ENCODE measurements at places on chromosomes 7 and 10.

GRCh38 chr7:158683541-158683940 is 21.1 kb downstream of the NCAPG2 start:
- DNase-seq = no peak

GRCh38 chr7:103990991-103991390 is 1.5 kb upstream of the RELN start:
- DNase-seq = no peak

- DNase-seq = no peak
Measured at GRCh38 chr10:47359101-47359500, 10.9 kb downstream of the RBP3 start.

DNA sequence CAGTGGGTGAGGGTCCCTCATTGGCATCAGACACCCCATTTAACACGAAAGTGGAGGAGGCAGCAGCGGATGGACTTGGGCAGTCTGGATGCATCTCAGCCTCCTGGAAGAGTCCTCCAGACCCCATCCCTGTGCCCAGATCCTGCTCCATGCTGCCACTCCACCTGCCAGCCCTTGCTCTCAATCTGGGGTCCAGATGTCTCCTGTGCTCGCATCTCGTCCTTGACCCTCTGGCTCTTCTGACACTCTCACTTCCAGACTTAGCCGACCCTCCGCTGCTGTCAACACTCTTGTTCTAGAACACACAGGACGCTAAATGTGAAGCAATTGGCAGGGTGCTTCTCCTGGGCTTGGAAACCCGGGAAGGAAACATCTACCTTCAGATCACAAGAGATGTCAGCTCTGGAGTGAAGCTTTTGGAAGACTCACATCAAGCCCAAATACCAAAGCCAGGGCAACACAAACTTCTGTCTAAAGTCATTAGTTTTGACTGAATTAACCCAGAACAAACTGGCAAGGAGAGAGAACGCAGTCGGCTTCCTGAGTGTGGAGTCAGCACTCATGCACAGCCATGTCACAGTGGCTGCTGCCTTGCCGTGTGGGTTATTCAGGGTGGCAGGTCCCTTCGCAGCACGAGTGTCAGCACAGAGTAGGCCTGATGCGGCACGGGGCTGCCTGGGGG is 379.1 kb downstream of the TCERG1L start:
- no peak for DNase-seq

GRCh38 chr10:30057421-30057841 is 2.0 kb downstream of the JCAD start:
- DNase-seq = no peak

DNA sequence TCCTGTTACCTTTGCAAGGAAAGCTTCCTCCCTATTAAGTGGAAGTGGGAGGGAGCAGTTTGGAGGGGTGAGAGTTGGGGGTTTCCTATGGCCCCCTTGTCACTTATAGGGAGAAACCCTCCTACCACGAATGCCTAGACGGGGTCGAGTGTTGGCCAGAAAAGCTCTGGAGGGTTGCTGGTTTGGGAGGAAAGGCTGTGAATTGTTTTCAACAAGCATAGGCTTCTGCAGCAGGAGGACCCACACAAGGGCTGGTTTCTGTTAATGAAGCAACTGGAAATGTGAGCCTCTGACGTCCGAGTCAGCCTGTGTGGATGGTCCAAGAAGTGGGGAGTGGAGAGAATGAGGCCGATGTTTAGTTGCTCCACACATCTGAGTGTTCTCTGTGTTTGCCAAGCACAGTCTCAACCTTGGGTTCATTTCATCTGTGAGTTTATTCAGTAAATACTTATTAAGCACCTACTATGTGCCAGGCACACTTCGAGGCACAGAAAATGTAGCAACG is 37.3 kb upstream of the LEP start:
- DNase-seq = no peak

- DNase-seq = no peak
Measured at GRCh38 chr7:45873355-45873754, 473 bp upstream of the CCDC201 start.

DNA sequence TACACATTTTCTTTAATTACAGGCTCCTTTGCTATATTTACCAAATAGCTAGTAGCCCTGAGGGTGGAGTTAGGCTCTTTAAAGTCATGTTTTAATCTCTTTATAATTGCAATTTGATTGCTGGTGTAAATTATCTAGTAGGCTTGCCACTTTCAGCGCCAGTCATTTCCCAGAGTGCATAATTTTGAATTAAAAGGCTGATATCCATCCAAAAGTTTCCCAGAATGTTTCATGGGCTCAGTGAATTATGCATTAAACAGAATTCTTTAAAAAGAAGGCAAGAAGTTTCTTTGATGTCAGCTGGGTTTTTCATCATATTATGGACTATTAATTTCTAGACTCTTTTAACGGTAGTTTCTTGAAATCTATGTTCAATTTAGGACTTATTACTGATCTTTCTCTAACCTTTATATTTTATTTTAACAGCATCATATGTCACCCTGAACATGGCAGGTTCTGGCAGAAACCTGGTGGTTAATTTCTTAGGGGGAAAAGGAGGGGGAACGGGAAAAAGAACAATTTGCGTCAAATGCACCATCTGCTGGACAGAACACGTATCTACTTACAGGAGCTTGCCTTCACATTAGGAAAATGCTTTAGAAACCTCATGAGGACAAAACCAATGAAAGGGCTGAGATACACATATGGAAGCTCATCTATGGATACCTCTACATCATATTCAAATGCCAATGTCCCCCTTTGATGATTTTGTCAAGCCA is 171.1 kb downstream of the GRM3 start:
- DNase-seq = no peak

DNA sequence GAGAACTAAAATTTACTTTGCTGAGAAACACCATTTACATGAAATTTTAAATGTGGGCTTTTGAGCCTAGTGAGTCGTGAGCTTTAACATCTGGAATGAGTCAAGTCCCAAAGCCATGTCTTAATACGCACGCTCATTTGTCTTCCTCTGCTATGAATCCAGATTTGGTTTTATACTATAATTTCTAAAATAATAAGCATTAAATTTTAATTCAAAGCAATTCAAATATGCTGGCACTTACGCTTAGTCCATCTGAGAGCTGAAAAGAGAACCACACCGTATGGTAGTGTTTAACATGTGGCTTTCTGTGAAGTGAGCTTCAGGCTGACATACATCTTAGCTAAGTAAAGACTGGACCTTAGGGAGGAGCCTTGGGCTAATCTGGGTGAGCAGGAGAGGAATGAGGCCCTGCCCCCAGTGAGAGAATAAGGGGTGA is 52.2 kb downstream of the CUBN start:
- DNase-seq = no peak

- DNase-seq = no peak
Measured at GRCh38 chr7:25478925-25479324, 250.6 kb upstream of the NPVF start.

DNA sequence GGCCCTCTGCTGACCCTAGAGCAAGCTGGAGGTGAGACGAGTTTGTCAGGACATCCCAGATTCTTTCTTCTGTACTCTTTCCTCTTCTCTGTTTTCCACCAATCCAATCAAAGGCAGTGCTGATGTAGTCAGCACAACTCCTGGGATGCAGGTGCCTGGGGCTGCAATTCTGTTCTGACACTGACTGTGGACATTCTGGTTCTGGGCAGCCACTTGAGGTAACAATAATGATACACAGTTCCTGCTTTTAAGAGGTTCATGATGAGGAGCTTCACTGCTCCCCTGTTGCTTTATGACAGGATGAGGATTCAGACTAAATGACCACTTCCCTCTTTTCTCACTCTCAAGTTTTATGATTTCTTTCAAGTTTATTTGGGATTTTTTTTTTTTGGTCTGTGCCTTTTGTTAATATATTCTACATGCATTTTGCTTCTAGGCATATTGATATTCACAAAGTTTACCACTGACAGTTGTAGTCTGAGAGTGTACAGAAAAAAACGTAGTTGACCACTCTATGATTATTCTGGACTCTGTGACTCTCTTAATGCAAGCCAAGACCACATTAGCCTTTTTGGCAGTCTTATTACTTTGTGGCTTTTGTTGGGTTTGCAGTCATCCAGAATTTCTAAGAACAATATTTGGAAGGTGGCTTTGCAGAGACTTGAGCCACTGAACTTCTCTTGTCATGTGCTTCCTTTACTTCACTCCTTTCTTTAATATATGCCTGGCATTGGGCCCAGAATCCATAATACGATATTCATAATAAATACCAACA is 247.6 kb downstream of the AUTS2 start:
- no peak for DNase-seq

DNA sequence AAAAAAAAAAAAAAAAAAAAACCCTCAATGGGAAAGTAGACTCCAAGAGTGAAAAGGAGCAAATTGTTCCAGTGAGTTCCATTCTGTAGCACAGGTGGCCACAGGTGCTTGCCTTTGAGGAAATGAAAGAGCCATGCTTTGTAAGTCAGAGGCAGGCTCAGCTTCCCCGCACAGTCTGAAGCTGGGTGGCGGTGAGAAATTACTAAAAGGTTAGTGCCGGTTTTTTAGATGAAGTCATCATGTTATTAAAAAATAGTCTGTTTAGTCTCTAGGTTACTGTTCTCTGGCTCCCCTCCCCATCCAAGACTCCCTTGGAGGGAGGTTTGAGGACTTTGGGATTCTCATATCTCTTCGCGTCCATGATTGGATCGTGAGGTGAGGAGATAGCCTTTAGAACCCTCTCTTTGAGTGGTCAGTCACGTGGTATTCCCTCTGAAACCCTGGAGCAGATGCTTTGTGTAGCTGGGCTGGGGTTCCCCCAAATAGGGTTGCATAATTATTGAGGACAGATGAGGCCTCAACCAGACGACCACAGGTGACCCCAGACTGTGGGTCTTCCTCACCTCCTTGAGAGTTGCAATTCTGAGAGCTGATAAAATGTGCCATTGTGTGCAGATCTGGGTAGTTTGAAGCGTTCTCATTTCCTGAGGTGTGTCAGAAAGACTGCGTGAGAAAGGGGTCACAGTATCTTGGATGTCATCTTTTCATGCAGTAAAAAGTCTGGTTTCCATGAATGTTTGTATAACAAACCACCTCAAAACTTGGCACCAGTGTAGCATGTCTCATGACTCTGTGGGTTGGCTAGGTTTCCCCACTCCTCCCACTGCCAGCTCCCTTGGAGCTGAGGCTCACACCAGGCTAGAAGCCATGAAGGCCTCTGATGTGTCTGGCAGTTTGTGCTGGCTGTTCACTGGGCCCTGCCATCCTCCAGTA is 27.1 kb downstream of the OGDH start:
- no peak for DNase-seq

- DNase-seq = no peak
Measured at GRCh38 chr10:58275908-58276307, 6.9 kb downstream of the CISD1 start.

All from stimulated activated CD8-positive, alpha-beta memory T cell treated with anti-CD3 and anti-CD28 coated beads, Interleukin-12 subunit alpha, Interleukin-12 subunit beta, amount 100 ng/mL, for 1 hour (primary cell).